Stimulated activated CD8-positive, alpha-beta memory T cell treated with anti-CD3 and anti-CD28 coated beads, Interleukin-7, amount 100 ng/mL, for 1 hour (primary cell): ENCODE measurements at places on chromosomes 1 and 21.

- DNase-seq: no peak
Observed at GRCh38 chr1:51728611-51729155, 111.8 kb downstream of the OSBPL9 start.

DNA sequence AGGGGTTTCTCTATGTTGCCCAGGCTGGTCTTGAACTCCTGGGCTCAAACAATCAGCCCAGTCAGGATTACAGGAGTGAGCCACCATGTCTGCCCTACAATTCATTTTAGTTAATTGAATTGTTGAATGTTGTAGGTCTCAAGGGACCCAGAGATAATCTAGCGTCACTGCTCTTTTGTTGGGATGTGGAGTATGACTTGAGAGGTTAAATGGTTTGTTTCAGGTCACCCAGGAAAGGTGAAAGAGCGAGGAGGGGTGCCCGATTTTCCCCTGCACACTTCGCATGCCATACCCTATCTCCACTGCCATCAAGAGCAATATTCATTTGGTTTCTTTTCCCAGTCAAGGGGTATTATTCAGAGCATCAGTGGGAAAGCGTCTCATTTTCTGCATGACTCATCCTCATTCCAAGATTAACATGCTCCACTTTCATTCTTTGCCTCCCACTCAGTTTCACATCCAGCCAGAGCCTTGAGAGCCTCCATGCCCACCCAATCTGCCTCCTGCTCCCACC, 13.1 kb upstream of the SLC30A1 start:
- DNase-seq: no peak

DNA sequence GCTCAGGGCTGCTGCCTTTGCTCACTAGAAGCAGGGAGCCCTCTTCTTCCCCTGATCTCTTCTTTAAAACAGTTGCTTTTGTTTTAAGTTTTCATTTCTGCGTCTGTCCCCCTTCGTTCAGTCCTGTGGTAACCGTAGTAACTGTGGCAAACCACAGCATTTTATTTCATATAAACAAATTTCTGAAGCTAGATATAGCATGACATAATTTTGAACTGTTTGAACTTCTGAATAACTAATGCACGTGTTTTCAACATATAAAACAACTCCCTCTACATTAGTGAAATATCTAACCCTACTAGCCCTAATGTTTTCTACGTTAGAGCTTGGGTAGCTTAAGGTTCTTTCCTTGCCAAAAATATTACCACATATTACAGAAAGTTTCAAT, 104.6 kb downstream of the DISP1 start:
- DNase-seq: no peak

GRCh38 chr1:50415235-50416149, 7.8 kb downstream of the DMRTA2 start:
- DNase-seq: no peak

- no peak for DNase-seq
Observed at GRCh38 chr1:170539154-170539553, 7.2 kb downstream of the GORAB start.

DNA sequence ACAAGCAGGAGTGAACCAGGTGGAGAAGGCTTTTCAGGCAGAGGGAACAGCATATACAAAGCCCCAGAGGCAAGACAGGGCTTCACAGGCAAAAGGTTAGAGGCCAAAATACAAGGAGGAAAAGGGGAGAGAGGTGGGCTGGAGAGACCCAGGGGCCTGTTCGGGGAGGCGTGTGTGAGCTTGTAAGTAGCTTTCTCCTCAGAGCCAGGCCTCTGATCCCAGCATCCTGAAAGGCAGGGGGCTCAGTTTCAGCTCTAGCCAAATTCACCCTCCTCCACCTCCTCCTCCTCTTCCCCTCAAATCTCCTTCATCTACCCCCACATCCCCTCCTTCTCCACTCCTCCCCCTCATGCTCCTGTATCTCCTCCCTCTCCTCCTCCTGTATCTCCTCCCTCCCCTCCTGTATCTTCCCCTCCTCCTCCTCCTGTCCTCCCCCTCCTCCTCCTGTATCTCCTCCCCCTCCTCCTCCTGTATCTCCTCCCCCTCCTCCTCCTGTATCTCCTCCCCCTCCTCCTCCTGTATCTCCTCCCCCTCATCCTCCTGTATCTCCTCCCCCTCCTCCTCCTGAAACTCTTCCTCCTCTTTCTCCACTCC, 148.6 kb downstream of the ST6GALNAC5 start:
- no peak for DNase-seq

DNA sequence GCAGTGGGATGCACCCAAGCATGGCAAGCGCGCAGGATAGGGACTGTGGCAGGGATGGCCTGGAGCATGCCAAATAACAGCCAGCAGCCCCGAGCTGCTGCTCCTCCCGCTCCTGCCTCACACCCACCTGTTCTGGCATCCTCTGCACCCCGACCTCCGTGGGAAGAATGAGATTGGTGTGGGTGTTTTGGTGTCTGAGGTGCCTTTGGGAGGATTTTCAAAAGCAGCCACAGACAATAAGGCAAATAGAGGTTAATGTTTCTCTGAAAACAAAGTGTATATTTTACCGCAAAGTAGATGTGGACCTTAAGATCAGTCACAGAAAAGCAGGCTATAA, 35.5 kb downstream of the IGFN1 start:
- DNase-seq: no peak

- no peak for DNase-seq
Observed at GRCh38 chr1:96747565-96747964, 26.0 kb downstream of the PTBP2 start.

- no peak for DNase-seq
Observed at GRCh38 chr1:48692235-48692634, 84.5 kb downstream of the BEND5 start.

DNA sequence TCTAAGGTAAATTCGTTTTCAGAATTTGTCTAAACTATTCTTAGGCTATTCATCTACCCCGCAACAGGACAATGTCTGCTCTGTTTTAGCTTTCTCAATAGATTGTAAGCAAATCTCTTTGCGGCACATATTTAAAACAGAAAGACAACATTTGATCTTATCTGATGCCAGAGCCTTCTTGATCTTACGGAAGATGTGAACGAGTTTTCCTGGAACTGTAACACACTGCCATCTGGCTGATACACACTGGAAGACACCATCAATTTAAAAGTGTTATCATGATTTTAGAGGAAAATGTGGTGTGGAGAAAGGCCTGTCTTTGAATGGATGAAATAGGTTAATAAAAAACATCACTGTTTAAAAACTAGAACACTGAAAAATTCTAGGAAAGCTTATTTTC, 36.1 kb downstream of the COA6 start:
- DNase-seq: no peak

GRCh38 chr1:218677026-218677425, 331.9 kb downstream of the TGFB2 start:
- DNase-seq: no peak

GRCh38 chr21:46161633-46162592, 6.5 kb upstream of the FTCD start:
- DNase-seq: no peak

GRCh38 chr1:64616039-64616438, 128.8 kb upstream of the RAVER2 start:
- no peak for DNase-seq

- DNase-seq: no peak
Observed at GRCh38 chr1:161718559-161719324, 2.6 kb upstream of the FCRLB start.

DNA sequence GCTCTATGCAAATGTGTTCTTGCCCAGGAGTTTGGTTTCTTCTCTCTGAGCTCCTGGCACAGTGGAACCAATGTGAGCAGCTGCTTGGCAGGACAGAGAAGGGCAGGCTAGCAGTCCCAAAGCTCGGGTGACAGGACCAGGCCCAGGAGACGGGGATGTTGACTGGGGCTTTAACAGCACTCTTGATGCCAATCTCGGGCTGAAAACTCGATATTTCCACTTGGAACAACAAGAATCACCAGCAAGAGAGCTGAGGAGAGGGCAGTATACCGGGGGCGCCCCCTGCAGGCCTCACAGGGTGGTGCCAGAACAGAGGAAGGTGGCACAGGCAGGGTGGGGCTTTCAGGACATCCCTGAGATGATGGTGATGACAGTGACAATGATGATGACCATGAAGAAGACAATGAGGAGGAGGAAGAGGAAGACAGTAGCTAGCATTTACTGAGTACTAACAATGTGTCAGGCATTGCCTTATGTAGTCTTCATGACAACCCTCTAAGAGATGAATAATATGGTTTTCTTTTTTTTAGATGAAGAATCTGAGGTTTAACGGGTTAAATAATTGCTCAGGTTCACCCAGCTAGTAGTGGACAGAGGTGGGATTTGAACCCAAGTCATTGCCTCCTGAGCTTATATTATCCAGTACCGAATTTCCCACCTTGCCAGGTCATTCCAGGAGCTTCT, 2.7 kb upstream of the KCNJ9 start:
- no peak for DNase-seq

DNA sequence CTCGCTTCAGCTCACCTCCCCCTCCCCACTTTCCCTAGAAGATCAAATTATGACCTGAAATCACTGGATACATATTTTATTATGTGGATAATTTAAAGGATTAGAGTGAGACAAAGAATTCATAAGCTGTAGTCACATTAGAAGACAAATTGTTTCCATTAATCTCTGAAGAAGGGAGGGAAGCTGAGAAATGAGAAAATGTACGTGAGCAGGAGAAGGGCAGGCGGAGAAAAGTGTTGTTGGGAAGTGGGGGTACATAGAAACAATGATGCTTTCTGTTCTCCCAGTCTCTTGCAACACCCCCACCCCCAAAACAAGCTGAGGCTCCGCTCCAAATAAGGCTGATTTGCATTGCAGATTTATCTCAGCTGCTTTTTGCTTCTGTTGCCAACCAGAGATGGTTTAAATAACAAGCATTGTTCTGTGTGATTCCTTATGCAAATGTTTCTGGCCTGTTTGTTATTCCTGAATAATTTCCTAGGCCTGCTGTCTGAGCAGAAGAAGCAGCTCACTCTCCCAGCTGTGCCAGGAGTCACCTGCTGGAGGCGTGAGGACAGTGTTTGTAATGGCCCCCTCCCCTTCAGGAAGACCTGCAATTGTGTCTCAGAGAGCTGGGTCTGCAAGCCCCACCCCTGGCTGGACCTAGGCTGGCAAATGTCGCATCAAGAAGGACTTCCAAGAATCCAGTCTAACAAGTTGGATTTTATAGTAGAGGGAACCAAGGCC, 121.8 kb upstream of the TNR start:
- no peak for DNase-seq

DNA sequence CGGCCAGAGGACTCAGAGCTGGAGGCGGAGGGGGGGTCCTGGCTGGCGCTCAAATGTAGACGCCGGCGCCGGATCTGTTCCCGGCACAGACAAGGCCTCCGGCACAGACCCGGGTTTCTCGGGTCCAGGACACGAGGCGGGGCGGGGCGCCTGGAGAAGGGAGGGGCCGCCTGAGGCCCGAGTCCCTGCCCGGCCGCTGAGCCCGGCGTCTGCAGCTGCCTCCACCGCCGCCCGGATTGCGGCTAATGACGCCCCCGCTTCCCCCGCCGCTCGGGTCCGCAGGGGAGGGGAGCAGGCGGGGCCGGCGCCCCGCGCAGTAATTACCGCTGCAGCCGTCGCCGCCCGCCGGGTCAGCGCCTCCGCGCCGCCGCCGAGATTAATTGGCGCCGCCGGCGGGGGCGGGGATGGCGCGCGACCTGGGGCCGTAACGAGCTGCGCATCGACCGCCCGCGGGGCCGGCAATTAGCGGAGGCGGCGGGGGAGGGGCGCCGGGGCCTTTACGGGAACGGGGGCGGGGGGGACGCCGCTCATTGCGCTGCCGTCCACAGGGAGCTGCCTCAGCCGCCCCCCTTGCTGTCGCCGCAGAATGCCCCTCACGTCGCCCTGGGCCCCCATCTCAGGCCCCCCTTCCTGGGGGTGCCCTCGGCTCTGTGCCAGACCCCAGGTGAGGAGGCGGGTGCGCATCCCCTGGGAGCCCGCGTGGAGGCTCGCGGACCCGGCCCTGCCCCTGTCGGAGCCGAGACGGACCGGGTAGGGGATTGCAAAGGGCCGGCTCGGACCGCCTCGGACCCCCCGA, 17.3 kb downstream of the NOC2L start:
- no peak for DNase-seq

DNA sequence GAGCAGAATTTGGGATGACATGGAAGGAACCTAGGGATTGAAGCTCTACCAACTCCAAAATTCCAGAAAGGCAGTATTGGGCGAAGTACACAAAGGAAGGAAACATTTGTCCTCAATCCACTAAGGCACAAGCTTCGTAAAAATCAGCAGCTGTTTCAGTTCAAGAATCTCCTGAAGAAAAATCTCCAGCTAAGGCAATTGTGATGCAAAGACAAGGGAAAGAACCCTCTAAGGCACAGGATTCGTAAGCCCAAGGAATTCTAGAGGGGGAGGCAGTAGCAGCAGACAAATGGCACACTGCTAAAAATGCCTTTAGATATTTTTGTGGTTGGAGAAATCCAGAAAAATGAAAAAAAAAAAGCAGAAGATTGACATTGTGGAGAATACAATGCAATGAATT, 64.5 kb upstream of the PLPPR5 start:
- DNase-seq: no peak

- no peak for DNase-seq
Observed at GRCh38 chr21:42636520-42637266, 16.7 kb upstream of the PDE9A start.

GRCh38 chr1:116737020-116737854, 17.0 kb upstream of the CD2 start:
- DNase-seq: peak; percentile 51

GRCh38 chr1:232130815-232131480, 499.0 kb downstream of the SIPA1L2 start:
- DNase-seq: no peak

DNA sequence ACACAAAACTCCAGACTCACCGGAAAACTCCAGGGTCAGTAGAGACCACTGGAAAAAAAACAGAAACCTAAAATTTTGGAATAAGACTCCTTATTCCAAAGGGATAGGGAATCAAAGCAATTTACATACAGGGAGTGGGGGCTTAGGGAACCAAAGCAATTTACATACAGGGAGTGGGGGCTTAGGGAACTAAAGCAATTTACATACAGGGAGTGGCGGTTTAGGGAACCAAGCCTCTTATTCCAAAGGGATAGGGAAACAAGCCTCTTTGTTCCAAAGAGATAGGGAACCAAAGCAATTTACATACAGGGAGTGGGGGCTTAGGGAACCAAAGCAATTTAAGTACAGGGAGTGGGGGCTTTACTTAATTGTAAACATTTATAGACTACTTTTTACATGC, 28.4 kb upstream of the TTLL7 start:
- DNase-seq: no peak

- DNase-seq: no peak
Observed at GRCh38 chr21:42657676-42658319, 4.4 kb downstream of the PDE9A start.

DNA sequence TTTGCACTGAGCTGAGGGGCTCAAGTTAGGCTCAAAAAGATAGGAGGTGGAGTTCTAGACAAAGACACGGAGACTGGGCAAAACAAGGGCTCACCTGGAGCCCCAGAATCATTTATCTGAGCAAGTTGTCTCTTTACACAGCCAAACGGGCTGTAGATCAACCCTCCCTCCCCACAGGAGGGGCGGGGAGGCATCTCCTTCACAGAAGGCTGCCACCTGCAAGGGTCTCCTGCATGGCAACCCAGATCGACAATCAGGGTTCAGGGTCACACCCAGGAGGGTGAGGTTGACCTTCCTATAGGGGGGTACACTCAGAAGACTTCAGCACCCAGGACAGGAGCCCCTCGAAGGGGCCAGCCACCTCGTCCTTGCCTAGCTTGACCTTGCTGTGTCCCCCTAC, 84.0 kb downstream of the CD247 start:
- no peak for DNase-seq
